ENCODE measurements at places on chromosomes 16 and 17.

GRCh38 chr17:76561332-76561731 lies 21.5 kb downstream of the PRCD start:
- no peak for DNase-seq

DNA sequence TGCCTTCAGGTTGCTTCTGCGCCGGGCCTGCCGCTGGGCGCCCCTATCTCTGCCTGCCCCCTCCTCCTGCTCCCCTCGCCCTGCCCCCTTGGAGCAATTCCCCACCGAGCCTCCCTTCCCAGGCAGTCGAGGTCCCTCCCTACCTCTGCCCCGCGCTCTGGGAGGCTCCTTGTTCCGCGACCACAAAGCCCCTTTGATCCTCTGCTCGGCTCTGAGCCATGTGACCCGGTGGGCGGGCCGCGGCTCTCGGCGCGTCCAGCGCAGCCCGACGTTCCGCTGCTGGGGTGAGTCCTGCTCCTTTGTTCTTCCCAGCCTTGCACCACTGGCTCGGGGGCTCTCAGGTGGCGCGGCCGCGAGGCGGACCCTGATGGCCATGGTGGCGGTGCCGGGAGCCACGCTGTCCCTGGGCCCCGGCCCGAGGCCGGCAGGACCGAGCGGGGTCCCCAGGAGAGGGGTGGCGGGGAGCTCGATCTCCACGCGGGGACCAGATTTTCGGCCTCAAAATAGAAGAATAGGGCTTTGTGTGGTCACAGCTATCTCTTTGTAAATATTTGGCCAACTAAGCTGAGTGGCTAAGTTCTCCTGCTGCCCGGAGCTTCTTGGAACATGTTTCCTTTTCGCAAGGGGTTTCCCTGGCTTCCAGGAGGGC lies 310.6 kb downstream of the SEC14L1 start:
- DNase-seq, result peak; percentile 90

DNA sequence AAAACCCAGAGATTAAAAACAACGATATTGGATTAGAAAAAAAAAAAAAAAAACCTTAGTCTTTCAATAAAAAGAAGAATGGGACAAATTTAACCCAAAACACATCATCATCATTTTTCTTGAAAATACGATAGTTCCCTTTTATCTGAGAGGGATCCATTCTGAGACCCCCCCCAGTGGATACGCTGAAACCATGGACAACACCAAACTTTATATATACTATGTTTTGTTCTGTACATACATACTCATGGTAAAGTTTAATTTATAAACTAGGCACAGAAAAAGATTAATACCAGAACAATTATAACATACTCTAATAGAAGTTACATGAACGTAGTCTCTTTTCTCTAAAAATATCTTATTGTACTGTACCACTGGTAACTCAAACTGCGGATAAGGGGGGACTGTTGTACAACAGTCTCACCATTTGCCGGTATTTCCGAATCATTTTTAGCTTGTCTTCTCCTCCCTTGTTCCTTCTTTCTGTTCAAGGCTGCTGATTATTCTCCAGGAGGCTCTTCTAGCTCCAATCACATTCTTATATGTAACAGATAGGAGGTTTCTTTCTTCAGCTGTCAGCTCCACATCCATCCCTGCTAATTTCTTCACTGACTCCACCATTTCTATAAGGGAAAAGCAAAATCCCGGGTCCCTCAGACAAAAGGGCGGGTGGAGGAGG lies 37.0 kb downstream of the RNF135 start:
- DNase-seq, result no peak

DNA sequence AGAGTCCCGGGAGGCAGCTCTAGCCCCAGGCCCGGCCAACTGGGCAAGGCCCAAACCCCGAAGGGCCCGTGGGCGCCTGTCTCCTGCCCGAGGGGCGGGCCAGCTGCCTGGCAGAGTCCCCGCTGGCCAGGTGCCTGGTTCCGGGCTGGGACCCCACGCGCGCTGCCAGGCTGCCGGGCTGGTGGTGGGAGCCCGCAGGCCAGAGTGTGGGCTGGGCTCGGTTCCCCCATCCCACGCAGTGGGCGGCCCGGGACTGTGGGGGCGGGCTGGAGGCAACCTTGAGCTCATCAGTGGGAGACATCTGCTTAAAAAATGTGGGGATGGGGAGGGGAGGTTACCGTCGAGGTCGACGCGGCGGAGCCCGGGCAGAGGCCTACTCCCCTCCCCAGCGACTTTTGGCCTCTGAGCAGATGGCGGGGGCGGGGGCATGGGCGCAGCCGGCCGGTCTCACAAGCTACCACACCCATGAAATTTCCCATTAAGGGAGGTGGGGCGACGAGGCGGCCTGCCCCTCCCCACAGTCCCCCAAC lies 176.4 kb upstream of the GSE1 start:
- no peak for DNase-seq

DNA sequence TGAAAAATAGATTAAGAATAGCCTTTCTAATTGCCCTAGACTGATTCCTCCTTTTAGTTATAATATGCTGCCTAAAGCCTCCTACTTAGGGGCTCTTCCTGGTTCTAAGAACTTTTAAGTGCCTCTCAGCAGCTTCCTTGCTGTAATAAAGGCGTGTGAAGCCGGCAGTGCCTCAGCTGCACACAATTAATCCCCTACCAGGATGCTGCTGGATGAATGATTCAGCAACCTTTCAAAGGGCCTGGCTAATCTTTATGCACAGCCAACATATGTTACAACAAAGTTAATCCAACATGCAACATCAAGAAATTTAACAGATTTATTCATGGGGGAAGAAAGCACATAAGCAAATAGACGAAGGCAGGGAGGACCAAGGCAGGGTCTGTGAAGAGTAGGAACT lies 145.2 kb downstream of the PMP22 start:
- DNase-seq, result no peak

- DNase-seq, result no peak
Measured at GRCh38 chr17:35713069-35713728, 18.2 kb upstream of the RASL10B start.

DNA sequence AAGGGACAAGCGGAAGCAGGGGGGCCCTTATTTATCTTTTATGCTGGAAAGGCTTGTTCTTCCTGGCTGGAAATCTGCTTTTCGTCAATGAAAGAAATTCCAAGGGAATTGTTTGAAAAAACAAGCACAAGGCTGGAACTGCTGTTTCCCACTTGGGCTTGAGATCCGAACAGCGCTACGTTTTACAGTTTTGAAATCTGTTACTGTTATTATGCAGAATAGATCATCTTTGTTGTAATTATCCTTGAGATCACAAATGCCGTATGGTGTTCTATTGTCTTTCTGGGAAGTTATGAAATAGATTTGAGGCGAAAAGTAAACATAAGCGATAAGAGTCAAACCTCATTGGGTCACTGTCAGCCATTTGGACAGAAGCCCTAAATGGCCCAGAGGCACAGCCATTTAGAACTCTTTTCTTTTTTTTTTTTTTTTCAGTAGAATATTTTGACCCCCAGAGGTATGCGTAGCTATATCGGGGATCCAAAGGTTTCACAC lies 223.3 kb downstream of the IRX3 start:
- DNase-seq, result no peak

- no peak for DNase-seq
Measured at GRCh38 chr17:69450918-69451317, 36.4 kb downstream of the MAP2K6 start.
